Posterior vena cava (tissue), 2 donors: ENCODE measurements at places on chromosomes 1 and 21.

- peak; percentile 90 for DNase-seq
Measured at GRCh38 chr1:94247138-94248094, 10.0 kb upstream of the ARHGAP29 start.

GRCh38 chr21:33939226-33939625 lies 23.6 kb upstream of the ATP5PO start:
- DNase-seq = no peak

GRCh38 chr1:156148216-156148615 lies 5.2 kb upstream of the SEMA4A start:
- DNase-seq = no peak

GRCh38 chr1:67300561-67300960 lies 7.1 kb upstream of the IL12RB2 start:
- DNase-seq = no peak

DNA sequence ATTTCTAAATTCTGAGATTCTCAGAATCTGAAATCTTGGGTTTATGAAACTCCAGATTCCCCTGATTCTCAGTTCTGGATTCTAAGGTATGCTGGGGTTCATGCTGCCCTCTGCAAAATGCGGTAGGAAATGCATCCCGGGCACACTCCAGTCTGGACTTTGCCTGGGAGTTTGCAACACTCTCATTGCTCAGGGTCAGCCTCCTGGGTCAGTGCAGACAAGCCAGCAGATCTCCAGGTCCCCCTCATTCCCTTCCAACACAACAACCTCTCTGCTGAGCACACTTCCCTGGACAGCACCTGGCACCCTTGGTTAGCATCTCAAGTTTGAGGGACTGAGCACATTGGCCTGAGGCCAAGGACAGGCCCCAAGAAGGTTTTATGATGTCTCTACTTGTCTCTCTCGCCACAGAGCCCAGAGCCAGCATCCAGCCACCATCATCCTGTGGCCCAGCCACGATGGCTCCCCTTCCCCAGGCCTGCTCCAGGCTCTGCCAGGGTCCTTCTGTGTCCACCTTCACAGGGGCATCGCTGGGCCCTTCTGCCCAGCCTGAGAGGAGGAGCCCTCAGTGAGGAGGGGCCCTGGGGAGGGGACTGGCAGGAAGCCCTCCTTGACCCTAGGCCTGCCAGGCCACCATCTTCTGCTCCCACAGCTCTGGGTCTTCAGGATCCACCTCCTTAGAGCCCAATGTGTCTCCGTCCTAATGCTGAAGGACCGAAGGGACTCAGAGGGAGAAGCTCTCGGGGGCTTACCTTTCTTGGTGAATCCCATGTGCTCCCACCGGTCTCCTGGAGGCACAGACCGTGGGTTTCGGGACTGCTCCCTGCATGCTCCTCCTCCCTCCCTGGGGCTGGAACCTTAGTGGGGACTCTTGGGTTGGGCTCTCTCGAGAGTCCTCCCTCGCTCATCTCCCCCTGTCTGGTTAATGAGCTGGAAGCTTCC lies 550.7 kb downstream of the PTPRU start:
- DNase-seq = no peak
